8988T (cell line): ENCODE measurements at places on chromosomes 5 and 9.

- no peak for DNase-seq
Measured at GRCh38 chr5:40720069-40720468, 35.7 kb downstream of the TTC33 start.

DNA sequence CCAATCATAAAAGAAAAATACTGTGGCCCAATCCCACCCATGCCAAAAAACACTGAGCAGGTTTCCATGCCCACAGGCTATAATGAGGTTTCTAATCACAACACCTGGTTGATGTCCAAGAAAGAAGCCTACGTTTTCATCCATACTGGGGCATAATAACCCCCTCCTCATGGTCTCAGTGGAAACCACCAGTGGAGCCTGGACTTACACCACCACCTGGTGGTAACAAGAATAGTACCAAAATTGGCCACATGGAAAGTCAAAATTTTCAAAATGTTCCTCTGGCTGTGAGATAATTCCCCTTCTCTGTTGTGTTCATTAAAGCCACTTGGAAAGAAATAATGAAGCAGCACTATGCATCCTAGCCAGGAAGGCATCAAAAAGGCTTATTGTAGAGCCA, 687.3 kb upstream of the ST8SIA4 start:
- DNase-seq: no peak

DNA sequence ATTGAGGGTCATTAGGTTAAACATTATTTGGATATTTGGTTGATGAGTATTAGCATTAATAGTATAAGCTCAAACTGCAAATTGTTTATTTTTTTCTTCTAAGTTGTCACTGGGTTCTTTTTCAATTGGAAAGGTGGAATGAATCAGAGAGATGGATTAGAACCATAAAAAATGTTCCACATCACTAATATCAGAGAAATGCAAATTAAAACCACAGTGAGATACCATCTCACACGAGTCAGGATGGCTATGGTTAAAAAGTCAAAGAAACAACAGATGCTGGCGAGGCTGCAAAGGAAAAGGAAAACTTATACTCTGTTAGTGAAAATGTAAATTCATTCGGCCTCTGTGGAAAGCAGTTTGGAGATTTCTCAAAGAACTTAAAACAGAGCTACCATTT, 122.8 kb downstream of the CCDC192 start:
- no peak for DNase-seq

DNA sequence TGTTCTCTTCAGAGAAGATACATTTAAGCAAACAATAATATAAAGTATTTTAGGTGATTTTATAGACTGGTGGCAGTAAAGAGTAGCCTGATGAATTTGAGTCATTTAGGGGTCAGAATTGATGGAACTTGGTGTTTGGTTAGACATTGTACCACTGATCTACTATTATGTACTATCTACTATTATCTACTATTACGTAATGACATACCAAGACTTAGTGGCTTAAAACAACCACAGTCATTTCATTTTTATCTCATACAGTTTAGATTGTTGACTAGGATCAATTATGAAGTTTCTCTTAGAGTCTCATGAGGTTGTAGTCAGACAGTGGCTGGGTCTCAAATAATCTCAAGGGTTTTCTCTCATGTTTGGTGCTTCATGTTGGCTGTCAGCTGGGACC, 54.0 kb downstream of the PPIP5K2 start:
- no peak for DNase-seq

GRCh38 chr5:83031381-83031780, 45.8 kb downstream of the TMEM167A start:
- DNase-seq: no peak

GRCh38 chr5:95272316-95272929, 12.5 kb downstream of the MCTP1 start:
- no peak for DNase-seq
